ENCODE measurements at places on chromosomes 13 and 19.

DNA sequence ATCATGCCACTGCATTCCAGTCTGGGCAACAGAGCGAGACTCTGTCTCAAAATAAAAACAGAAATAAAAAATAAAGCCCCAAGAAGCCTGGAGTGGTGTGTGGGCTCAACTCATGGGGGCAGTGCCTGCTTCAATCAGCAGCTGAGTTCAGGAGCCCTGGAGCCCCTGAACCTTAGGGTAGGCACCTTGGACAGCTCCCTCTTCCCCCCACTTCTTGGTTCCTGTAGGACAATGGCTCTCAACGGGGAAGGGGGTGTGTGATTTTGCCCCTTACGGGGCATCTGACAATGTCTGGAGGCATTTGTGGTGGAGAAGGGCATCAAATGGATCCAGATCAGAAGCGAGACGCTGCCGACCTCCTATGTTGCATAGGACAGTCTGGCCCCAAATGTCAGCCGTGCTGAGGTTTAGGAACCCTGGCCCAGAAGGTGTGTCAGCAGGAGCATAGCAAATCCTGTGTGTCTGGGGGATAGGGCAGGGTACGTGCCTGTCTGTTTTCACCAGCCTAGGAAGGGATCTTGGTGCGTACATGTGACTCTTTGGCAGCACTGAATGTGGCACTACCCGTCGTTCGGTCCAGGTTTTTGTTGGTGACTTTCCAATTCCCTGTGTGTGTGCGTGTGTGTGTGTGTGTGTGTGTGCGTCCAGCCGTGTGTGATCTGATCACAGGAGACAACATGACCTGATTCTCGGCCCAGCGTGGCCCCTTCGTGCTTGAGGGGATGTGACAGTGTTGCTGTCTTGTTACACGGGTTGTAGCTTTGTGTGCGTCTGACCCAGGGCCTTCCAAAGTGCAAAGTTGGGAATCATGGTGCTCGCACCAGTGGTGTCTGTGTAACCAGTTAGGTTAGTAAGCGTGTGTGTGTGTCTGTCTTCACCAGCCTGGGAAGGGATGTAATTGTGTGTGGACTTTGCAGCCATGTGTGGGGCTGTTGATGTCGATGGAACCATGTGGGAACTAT is 7.5 kb downstream of the IGLON5 start:
- DNase-seq: no peak

- no peak for DNase-seq
Observed at GRCh38 chr19:49188626-49189200, 31.1 kb downstream of the TRPM4 start.

DNA sequence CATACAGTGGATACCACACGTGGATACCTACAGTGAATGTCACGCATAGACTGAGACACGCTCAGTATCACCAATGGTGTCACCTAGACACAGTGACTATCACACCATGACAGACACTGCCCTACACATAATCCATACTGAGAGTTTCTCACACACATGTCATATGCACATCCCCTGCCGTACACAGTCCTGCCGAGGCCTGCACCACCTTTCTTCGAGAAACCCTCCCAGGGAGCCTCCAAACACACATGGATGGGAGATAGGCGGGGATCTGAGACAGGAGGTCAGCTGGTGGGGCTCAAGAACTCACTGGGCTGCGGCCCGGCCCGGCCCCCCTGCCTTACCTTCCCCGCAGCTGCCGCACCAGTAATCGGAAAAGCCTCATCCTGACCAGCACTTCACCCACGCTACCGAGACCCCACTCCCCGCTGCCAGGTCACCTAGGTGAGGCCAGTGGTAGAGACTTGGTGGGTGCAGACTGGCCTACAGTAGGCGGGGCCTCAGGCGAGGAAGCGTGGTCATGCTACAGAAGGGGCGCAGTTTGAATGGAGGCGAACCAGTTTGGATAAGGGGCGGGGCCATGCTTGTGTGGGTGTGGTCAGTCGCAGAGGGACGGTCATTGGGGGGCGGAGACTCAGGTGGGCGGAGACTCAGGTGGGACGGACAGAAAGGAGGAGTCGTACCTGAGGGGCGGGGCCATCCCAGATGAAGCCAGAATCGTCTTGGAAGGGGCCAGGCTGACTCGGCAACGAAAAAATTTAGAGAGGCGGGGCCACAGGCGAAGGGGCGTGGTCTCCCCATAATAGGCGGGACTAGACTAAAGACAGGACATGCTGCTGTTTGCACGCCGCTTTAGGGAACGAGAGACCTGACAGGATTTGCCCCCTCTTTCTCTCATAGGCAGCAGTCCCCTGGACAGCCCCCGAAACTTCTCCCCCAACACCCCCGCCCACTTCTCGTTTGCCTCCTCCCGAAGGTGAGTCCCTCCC is 2.1 kb downstream of the MAST1 start:
- peak; percentile 76 for DNase-seq

- no peak for DNase-seq
Observed at GRCh38 chr19:49481020-49481683, 6.3 kb upstream of the RPL13A start.

DNA sequence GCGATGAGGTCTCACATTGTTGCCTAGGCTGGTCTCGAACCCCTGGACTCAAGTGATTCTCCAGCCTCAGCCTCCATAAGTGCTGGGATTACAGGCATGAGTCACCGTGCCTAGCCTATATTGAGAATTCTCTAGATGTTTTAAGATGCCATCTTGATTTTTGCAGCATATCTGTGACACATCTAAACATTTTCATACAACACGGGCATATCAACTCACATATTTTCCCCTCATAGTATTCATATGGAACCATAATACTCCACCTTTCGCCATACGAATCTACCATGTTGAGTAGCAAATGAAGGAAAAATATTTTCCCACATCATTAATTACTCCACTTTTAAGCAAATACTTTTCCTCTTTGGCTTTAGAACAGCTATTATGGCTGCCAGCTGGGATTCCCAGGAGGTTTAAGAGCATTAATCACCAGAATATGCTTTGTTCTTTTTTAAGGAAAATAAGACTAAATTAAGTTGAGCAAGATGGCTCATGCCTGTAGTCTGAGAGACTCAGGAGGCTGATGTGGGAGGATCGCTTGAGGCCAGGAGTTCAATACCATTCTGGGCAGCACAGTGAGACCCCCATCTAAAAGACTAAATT is 56.9 kb upstream of the GTF2F2 start:
- DNase-seq: no peak

DNA sequence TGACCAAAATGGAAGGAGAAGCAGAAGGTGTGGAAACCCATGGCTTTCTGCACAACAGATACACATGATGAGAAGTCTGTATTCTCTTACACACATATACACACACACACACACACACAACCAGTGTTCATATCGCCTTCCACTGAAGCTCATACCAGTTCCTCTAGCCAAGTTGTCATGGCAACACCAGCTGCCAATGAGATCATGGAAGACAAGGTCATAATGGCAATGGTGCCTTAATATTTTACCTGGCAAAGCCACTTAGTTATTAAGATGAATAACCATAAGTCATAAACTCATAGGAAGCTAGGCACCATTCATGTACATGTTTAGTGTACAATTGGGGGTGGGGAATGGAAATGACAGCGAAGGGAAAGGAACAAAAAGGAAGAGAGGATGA is 2.6 kb upstream of the DHRS12 start:
- DNase-seq: no peak

GRCh38 chr13:35646056-35646774 is 169.7 kb upstream of the MAB21L1 start:
- DNase-seq: no peak

GRCh38 chr13:73101351-73102007 is 42.7 kb downstream of the KLF5 start:
- DNase-seq: no peak

GRCh38 chr13:113722921-113723320 is 36.1 kb upstream of the TMEM255B start:
- DNase-seq: no peak

GRCh38 chr13:112911883-112912282 is 57.1 kb upstream of the MCF2L start:
- no peak for DNase-seq

- DNase-seq: no peak
Observed at GRCh38 chr13:98664924-98665637, 87.4 kb downstream of the SLC15A1 start.

DNA sequence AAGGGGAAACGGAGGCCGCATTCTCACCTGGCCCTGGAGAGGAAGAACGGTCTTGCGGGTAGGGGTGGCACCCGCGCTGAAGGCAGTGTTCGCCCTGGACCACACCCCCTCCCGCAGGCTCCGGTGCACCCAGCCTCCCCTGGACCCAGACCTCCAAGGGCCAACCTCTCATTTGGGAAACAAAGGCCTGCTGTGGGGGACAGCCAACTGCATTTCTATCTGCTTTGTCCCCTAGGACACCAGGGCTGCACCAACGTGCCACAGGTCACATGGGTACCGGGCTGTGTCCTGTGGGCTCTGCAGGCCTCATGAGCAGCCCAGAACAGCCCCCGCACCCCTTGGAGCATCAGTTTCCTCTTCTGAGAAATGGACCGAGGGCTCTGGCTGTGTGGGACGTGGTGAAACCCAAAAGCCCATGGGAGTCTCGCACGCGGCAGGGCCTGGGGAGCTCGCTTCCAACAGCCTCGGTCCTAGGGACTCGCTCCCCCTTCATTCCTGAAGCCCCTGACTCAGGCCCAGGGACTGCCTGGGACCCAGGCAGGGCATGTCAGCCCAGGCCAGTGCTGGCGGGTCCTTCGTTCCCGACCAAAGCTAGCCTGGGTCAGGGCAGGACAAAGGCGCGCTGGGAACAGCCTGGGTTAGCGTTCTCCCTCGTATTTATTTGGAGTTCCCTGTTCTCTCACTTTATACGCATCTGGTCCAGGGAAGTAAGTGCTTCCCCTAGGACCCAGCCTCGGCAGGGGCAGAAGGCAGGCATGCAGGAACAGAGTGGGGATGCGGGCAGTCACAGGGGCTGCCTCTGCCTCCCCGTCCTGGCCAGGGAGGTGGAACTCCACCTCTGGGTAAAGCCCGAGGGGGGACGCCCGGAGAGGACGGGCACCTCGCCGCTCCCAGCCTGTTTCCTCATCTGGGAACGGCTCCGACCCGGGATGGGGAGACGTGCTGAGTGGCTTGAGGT is 4.6 kb downstream of the TCF3 start:
- no peak for DNase-seq

- DNase-seq: peak; percentile 52
Observed at GRCh38 chr13:30712536-30713532, 22.5 kb upstream of the ALOX5AP start.

GRCh38 chr19:651991-652390 is 11.0 kb downstream of the RNF126 start:
- DNase-seq: no peak

- no peak for DNase-seq
Observed at GRCh38 chr13:59834801-59835200, 328.9 kb downstream of the DIAPH3 start.

DNA sequence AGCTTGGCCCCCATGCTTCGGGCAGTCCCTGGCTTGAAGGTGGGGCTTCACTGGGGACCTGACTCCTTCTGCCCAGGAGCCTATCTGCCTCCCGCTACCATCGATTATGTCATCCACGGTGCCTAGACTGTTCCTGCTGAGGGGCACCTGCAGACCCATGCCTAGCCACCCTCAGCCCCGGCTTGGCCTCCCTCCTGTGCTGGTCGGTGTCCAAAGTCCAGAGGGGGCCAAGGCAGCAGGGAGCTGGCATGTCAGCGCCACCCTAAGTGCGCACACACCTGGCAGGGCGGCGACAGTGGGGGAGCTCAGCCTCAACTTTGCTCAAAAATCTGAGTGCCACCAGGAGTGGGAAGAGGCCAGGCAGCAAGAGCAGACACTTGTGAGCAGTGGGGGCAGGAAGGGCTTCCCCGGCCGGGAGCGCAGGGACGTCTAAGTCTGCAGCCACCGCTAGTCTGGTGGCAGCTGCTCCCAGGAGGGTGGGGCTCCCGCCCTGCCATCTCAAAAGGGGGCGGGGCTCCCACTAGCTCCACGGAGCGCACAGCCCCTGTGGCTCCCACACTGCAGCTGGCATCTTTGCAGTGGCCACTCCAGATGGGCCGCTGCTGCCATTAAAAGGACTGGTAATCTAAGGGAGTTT is 13.5 kb upstream of the URAD start:
- no peak for DNase-seq

DNA sequence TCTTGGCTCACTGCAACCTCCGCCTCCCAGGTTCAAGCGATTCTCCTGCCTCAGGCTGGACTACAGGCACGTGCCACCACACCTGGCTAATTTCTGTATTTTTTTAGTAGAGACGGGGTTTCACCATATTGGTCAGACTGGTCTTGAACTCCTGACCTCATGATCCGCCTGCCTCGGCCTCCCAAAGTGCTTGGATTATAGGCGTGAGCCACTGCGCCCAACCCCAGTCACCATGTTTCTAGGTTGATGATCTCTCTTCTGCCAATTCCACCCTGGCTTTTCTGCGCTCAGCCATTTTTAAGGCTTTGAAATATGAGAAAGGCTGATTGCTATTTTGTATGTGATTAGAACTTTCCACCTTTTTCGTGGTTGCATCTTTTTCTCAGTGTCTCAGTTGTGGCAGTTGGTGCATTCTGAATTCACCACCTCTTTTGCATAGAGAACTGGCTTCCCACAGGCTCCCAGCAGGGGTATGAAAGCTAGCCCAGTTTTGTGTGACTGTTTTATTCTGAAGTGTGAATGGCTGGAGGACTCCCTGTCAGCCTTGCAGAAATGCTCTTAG is 15.5 kb downstream of the CEACAM1 start:
- peak; percentile 5 for DNase-seq

DNA sequence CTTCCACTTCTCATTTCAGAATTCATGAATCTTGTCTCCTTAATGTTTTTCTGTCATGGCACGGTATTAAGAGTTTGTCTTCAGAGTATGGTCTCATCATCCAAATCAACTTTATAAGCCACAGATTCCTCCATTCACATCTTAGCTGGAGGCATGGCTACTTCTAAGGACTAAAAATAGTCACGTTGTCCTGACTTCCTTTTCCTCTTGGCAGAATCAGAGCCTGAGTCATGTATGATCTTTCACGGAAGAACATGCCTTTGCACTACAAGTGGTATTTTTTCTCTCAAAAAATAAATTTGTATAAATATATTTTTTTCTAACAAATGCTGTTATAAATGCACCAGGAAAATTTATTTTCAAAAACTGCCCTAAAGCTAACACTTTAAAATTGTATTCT is 71.4 kb downstream of the ALOX5AP start:
- no peak for DNase-seq

- DNase-seq: no peak
Observed at GRCh38 chr19:51507640-51508058, 6.0 kb upstream of the SIGLEC12 start.

GRCh38 chr13:28819735-28820098 is 422 bp upstream of the MTUS2 start:
- no peak for DNase-seq

DNA sequence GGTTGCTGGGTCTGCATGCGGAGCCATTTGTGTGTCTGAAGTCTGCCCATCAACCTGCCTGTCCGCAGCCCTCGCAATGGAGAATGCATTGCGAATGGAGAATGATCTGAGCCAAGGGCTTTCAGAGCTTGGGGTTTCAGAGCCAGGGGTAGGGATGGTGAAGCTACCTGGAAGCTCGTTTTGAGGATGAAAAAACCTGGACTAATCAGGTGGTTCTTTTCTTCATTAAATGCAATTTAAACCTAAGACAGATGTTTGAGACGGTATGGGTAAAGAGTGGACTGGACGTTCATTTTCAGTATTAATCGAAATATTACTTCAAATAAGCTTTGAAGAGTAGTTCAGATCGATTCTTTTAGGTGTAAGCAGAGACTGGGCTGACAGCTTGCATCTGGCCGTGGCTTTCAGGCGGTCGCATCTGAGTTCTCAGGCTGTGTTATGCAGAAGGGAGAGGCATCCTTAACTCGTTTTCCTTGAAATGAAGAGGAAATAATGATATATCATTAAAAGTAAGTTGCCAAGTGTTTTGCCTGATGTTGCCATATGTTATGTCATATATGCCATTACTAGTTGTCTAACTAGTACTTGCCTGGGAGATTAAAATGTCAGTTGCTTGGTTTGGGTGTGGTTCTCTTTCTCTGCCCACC is 801 bp downstream of the MCF2L start:
- DNase-seq: no peak

GRCh38 chr19:43790587-43790986 is 9.8 kb upstream of the KCNN4 start:
- DNase-seq: no peak

Measured in activated CD8-positive, alpha-beta memory T cell treated with anti-CD3 and anti-CD28 coated beads, Interleukin-2, amount 10 ng/mL, durations not matched to agents 7 days and 5 days (primary cell).